ENCODE measurements at places on chromosomes 3 and 15.

- DNase-seq = no peak
Measured at GRCh38 chr15:99413955-99414754, 151.6 kb upstream of the MEF2A start.

GRCh38 chr15:64841344-64842095 lies at the start of gene PLEKHO2:
Gene PLEKHO2 (plus strand): TSS chr15:64841915. CDS start chr15:64842017, 102 bp downstream.
- DNase-seq = peak; percentile 88

DNA sequence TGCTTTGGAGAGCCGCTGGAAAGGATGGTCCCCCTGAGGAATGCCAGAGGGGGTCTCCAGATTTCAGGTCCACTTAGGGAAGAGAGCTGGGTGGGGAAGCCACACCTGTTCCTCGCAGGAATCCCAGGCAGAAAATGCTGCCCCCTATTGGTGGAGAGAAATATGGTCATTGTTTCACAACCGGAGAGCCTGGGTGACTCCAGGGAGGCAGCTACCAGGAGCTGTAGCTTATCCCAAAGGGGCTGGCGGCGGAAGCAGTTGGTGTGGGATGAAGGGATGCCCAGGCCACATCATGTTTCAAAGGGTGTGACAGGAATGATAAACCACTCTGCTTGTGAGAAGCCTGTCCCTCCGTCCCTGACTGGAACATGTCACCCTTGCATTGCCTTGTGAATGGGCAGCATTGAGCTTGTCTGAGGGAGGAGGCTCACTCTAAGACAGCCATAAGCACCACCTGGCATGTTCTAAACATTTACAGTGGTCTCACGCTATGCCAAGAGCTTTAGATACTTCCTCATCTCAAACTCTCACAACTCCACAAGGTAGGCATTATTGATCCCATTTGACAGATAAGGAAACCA lies 34.5 kb downstream of the POMGNT2 start:
- no peak for DNase-seq

DNA sequence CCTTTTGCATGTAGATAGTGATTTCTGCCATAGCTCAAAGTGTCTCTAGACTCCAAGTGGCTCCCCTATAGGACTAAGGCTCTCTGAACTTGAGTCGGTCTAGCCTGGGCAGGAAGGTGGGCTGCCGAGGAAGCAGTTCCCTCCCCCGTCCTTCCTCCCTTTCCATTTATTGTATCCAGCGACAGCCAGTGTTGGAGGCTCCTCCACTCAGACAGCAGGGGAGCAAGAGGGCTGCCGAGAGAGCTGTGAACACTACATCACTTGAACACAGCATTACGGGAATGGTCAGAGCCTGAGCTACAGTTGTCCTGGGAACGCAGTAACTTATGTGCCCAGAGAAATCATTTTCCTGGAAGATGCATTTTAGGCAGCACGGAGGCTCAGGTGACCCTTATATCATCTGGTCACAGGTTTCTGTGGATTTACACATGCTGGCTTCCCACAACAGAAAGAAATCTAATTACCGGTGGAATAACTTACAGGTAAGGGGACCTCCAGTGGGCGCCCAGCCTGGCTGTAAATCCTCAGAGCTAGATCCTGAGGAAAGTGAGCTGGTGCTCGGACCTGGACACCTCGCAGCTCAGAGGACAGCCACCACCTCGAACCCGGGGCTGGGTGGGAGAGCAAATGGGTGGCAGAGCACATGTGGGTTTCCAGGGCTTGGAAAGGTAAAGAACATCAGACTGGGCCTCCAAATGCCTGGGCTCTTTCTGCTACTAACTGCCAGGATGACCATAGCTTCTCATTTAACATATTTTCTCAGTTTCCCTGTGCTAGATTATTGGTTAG lies 197.1 kb downstream of the UACA start:
- DNase-seq = no peak

GRCh38 chr15:38274135-38274534 lies 21.5 kb downstream of the SPRED1 start:
- DNase-seq = no peak

DNA sequence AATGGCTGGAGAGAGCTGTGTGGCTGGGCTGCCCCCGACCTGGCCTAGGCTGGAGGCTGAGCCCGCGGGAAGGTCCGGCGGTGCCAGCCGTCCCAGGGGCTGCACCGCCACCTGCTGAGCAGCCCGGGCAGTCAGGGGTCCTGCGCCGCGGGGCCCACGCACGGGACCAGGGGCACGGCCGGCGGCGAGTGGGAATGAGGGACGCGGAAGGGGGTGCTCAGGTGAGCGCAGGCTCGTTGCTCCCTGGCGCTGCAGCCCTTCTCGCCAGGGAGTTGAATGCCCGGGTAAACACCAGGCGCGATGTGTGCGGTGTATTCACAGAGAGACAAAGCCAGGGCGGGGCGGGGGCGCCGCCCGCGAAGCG lies 666 bp upstream of the SEMA3F start:
- no peak for DNase-seq

- DNase-seq = no peak
Measured at GRCh38 chr3:72748659-72749058, 99.6 kb downstream of the SHQ1 start.

DNA sequence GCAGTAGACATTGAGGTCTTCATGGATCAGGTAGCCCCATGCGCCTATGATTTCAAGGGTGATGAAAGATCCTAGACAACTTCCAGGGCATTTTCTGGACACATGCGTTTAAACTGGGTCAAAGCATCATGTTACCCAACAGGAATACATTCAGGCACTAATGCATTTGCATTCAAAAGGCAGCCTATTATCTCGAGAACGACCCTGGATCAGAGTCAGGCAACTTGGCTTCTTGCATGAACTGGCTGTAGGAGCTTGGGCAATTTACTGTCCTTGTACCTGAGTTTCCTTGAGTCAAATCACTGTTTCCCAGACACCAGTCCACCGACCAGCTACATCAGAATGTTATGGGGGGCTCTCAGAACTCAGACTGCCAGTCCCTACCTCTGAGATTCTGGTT lies 51.5 kb upstream of the CHST2 start:
- no peak for DNase-seq

GRCh38 chr3:167251678-167252077 lies 128.4 kb downstream of the ZBBX start:
- DNase-seq = no peak

DNA sequence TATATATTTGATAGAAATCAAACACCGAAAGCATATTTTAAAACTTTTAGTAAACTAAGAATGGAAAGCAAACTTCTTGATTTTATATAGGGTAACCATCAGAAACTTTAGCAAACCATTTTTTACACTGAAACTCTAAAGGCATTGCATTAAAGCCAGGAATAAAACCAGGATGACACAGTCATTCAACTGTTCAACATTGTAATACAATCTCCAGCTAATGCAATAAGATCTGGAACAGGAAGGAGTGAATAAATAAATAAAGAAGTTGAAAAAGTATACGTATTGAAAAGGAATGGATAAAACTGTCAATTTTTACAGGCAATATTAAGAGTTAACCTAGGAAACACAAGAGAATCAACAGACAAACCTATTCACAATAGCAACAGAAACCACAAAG lies 181.9 kb upstream of the TTC14 start:
- DNase-seq = no peak

GRCh38 chr3:124964387-124964786 lies 29.8 kb upstream of the MUC13 start:
- DNase-seq = no peak

DNA sequence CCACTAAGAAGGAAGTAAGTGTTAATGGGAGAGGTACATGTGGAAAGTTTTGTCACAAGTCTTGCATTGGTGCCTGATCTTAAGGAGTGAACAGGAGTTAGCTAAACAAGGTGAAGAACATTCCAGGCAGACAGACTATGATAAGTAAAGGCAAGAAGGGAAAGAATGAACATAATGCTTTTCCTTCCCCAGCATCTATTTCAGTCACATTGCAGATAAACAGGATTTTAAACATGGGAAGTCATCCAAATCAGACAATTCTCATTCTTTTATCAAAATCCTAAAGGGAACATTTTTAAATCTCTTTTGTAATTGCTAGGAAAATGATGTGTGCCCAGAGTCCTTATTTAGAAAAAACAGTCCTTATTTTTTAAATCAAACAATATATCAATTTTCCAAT lies 424.6 kb downstream of the FGF12 start:
- DNase-seq = no peak

DNA sequence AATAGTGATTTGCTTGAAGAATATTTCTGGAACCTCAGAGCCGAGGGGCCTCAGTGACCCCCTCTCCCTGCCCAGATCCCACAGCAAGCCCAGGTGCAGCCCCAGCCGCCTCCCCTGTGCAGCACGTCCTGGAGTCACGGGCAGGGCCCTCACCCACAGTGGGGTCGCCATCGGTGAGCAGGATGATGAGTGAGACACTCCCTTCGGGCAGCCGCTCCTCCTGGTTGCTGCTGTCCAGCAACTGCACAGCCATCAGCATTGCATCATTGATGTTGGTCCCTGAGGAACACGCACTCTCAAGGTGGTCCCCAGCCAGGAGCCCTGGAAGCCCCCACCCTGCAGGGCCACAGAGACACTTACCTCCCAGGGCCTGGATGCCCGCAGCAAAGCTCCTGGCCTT lies 6.4 kb downstream of the ITIH4 start:
- DNase-seq = no peak

GRCh38 chr15:56532721-56533460 lies 68.0 kb upstream of the MNS1 start:
- no peak for DNase-seq

DNA sequence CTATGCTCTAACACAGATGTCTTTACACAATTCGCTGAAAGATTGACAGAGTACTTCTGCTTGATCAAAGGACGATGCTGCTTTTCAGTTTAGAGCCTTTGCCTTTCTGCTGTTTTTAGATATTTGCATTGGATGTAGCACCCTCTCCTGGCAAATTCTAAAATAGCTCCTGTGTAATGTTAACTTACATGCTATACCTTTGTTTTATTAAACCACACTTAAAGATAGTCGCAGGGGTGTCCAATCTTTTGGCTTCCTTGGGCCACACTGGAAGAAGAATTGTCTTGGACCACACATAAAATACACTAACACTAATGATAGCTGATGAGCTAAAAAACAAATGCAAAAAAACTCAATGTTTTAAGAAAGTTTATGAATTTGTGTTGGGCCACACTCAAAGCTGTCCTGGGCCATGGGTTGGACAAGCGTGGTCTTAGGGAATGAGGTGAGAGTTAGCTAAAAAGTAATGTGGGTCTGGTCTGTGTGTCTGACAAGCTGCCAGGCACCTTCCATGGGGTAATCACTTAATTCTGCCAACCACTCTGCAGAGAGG lies 62.9 kb downstream of the ATG7 start:
- DNase-seq = peak; percentile 77

- no peak for DNase-seq
Measured at GRCh38 chr3:101676765-101677435, at the start of gene ZBTB11. Gene ZBTB11 (minus strand): TSS chr3:101677132. CDS start chr3:101676914, 218 bp downstream.

DNA sequence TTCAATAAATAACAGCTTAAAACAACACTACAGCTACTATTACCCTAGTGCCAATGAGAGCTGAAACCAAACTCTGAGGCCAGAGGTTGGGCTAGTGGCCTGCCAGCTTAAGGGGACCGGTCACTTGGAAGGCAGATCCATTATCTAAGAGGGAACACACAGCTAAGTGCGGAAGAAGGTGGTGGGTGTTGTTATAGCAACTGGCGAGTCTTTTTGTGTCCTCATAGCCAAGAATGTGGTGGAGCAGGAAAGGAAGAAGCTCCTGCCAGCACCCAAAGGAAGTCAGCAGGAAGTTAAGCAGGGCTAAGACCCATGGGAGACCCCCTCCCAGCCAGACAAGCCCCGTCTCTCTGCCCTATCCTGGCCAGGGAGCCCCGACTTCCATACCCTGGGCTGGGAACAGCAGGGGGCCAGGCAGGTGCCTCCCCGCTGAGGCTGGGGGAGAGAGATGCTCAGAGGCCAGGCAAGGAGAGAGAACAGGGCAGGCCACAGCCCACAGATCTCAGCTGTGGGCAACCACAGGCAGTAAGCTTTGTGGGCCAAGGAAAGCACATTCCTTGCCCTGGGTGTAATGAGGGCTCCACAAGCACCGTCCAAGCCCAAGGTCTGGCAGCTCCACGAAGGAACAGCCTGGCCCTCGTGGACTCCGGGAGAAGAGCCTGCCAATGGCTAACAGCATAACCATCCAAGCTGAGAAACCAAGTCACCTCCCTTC lies 34.0 kb upstream of the HRH1 start:
- DNase-seq = no peak

- no peak for DNase-seq
Measured at GRCh38 chr3:12991861-12992281, 81.4 kb downstream of the IQSEC1 start.

- no peak for DNase-seq
Measured at GRCh38 chr3:56424336-56424735, 43.9 kb downstream of the ERC2 start.

GRCh38 chr15:50940506-50940905 lies 32.0 kb downstream of the AP4E1 start:
- no peak for DNase-seq

GRCh38 chr3:180085122-180085710 lies 48.5 kb upstream of the PEX5L start:
- no peak for DNase-seq

All from SW 1271 (cell line).